Heart right ventricle (tissue), 16 donors: ENCODE measurements at places on chromosomes 5 and 9. TPM values are rescaled to one million over a fixed set of nuclear protein-coding genes. Genes with fewer than 3 reads are reported as not detected.

Gene SPINK6
- not detected for total RNA-seq

Gene RPS23
- 1,146 TPM for total RNA-seq

- no peak for DNase-seq
- no peaks in the 10 kb centered on the region for H3K36me3 ChIP-seq
- H3K4me1 ChIP-seq: peaks cover 31% of the 10 kb centered on the region
These were observed 278.0 kb downstream of the NTRK2 start for GRCh38 chr9:84947412-84947972.

GRCh38 chr9:103458826-103459225, 463.7 kb downstream of the CYLC2 start:
- H3K27ac ChIP-seq: no peak overlapping the region
- no peaks in the 10 kb centered on the region for H3K27me3 ChIP-seq
- H3K36me3 ChIP-seq: no peaks in the 10 kb centered on the region
- DNase-seq: no peak

DNA sequence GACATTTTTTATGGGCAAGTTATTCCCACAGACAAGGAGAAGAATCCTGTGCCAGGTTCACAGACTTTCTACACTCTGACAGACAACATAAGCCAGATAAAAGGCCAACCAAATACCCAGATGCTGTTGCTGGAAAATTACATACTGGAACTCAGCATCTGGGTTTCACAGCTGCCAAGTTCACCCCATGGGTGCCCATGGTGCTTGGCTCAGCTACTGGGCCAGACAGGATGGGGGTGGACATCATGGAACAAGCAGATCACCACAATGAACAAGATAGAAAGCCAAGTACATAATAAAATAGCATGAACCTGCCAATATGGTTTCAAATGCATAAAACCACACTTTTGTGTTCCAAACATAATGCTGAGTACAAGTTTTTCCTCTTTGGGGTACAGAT, 999.8 kb downstream of the NR2F1-AS1 start:
- no peaks in the 10 kb centered on the region for H3K27me3 ChIP-seq
- no peak for DNase-seq
- H3K27ac ChIP-seq: no peak overlapping the region
- no peak overlapping the region for H3K4me3 ChIP-seq

DNA sequence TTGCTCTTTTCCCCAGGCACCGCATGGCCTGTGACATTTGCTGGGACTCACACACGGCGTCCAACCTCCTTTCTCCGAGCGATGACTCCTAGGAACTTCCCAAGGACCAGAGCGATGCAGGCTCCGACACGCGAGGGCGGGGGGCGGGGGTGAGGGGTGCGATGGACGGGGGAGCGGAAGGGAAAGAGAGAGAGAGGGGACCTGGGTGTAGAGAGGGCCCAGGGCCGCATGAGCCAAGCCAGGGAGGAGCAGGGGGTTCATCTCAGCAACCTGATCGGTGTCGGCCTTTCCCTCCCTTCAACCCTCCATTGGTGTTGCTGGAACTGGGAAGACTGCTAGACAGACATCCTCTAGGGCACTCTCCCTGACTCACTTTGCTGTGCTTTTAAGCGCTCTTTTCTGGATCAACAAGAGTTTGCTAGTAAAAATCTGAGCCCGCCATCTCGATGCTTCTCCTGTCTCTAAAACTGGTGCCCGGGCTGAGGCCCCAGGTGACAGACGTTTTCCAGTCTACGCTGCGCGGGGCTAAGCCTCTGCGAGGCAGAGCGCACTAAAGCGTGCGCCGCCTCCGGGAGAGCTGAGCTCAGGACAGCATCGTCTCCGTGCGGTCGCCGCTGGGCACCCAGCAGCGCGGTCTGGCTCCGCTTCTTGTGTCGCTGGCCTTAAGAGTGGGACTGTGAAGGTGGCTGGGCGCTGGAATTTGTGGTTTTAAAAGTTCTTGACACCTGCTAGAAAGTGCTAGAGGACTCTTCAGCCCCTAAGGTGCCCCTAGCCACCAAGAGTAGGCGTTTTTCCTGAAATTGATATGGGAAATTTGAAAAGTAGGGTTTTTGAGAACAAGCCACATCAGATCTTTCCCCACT, 1.0 kb upstream of the TSLP start:
- no peak for DNase-seq
- no peak overlapping the region for H3K27ac ChIP-seq
- peak overlapping the region; percentile 36 for H3K4me3 ChIP-seq
- H3K36me3 ChIP-seq: no peaks in the 10 kb centered on the region
- peaks cover 16% of the 10 kb centered on the region for H3K4me1 ChIP-seq
